ENCODE measurements at places on chromosomes 4 and X.

GRCh38 chrX:16060252-16060651 is 63.1 kb upstream of the GRPR start:
- no peak for DNase-seq

GRCh38 chr4:85717847-85718246 is 242.9 kb downstream of the ARHGAP24 start:
- no peak for DNase-seq

DNA sequence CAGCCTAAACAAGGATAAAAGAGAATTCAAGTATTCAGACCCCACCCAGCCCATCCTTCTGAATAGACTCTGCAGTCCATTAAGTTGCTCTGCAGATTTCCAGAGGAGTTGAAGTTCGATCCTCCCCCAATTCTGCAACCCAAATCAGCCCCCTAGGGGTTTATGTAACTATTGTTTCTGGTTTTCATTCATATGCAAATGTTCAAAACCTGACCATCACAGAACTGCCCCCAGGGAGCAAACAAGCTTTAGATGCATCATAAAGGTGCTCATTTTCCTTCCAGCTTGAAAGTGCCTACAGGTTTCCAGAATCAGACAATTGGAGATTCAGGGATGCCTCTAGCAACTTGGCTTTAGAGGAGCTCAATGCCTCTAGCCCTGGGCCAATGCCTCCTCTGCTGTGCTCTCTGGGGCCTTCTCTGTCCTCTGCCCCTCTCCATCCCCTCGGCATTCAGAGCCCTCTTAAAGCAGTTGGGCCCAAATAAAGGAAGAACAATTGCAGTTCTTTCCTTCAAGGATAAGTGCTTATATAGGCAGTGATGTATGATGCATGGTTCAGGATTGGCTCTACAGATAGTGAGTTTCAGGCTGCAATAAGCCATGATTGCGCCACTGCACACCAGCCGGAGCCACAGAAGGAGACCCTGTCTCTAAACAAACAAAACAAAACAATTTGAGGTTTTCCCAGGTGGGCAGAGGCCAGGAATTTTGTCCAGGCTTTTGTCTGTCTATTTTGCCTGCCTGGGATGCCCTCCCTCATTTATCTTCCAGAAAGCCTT is 23.5 kb upstream of the SPINK2 start:
- no peak for DNase-seq

- DNase-seq = no peak
Measured at GRCh38 chr4:7679406-7680040, 244.8 kb upstream of the PSAPL1 start.

DNA sequence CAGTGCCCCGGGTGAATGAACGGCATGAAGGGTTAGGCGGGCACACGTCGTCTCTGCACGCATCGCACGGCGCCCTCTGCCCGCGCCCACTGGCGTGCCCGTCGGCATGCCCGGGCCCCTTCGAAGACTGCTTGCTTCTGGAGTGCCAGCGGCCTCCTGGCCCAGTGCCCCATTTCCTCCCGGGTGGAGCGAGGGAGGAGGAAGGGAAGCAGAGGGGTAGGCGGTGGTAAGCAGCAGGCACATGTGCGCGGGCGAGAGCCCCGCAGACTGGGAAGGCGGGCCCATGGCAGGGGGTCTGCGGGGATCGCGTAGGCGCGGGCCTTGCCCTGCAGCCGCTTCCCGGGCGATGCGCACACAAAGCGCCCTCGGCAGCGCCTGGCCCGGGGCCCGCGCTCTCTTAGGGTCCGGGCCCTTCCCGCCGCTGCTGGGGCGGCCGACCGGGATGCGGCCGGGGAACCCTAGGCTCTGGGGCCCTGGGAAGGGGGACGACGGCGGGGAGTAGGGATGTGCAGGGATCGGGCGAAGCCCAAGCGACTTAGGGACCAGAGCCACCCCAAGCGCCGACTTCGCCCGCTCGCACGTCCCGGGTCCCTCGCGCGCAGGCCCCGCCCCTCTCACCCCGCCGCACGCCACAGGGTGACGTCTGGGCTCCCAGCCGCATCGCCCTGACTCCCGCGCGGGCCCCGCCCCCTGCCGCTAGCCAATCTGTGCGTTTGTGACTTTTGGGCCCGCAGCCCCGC is 866 bp upstream of the EMD start:
- peak; percentile 69 for DNase-seq

- no peak for DNase-seq
Measured at GRCh38 chr4:39406763-39407583, at the start of gene KLB. KLB (plus strand) TSS chr4:39406930; CDS start chr4:39406950, 20 bp downstream.

GRCh38 chr4:1237981-1238675 is 10.8 kb downstream of the CTBP1 start:
- no peak for DNase-seq

DNA sequence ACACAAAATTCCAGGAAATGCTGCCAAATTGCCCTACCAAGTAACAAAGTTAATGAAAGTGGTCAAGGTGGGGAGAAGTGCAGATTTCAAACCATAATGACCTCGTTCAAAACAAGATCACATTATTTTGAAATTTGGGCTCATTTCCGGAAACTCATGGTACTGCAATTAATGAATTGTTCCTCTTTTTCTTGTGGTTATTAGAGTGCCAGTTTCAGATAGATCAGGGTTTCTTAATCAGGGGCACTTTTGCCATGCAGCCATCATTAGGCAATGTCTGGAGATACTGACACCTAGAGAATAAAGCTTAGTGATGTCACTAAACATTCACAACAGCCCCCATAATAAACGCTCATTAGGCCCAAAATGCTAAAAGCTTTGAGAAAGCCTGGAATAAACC is 381.5 kb upstream of the GALNT7 start:
- DNase-seq = no peak

DNA sequence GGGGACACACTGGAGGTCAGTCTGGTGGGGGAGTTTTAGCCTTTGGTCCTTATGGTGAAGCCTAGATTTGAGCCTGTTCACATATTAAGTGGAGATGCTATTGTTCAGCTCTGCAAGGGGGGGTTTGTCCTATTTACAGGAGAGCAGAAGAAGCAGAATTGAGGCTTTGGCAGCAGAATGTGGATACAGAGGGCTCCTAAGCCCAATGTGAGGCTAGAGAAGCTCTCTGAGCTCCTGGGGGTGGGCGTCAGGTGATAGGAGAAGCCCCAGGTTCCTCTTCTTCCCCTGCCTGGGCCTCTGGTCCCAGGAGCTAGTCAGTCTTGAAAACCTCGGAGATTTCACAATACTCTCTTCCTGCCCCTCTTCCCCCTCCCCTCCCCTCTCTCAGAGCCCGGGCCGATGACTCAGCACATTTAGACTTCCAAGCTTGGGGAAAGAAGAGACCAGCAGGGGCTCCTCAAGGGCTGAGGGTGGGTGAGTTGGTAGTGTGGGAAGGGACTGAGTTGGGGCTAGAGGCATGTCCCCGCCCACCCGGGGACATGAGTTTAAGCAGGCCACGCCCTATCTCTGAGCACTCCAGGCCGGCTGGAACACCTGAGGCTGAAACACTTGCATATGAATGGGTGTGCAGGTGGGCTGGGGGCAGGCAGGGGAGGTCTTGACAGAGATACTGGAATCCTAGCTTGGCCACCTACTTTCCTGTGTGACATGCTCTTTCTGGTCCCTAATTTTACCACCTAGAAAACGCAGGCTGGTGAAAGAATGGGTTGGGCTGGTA is 3.4 kb downstream of the TFE3 start:
- DNase-seq = peak; percentile 90

- no peak for DNase-seq
Measured at GRCh38 chr4:143616771-143617170, 83.7 kb downstream of the FREM3 start.

GRCh38 chr4:159505266-159505975 is 402.5 kb downstream of the RAPGEF2 start:
- DNase-seq = no peak

- no peak for DNase-seq
Measured at GRCh38 chrX:57817302-57817701, 93.0 kb downstream of the ZXDA start.

DNA sequence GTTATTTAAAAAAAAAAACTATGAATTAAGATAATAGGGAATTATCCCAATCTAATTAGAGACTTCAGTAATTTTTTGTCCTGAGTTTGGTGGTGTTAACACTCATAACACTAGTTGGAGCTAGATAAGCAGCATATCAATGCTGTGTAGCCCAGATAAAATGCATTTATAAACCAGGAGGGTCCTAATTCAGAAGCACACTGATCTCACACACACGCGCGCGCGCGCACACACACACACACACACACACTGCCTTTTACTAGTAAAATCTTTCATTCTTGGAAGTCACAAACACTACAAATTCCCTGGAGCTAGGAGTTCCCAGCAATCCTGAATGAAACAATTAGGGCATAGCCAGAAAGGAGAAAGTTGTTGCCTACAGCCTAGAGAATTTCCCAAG is 3.2 kb downstream of the UNC5C start:
- DNase-seq = no peak

Data from fibroblast of gingiva (primary cell).